Suppressor macrophage (primary cell): ENCODE measurements at places on chromosomes 11 and 22.

- DNase-seq, result no peak
Observed at GRCh38 chr11:108468478-108468864, 1.1 kb upstream of the C11orf65 start.

GRCh38 chr22:39275814-39276439, 31.1 kb upstream of the PDGFB start:
- DNase-seq, result no peak

DNA sequence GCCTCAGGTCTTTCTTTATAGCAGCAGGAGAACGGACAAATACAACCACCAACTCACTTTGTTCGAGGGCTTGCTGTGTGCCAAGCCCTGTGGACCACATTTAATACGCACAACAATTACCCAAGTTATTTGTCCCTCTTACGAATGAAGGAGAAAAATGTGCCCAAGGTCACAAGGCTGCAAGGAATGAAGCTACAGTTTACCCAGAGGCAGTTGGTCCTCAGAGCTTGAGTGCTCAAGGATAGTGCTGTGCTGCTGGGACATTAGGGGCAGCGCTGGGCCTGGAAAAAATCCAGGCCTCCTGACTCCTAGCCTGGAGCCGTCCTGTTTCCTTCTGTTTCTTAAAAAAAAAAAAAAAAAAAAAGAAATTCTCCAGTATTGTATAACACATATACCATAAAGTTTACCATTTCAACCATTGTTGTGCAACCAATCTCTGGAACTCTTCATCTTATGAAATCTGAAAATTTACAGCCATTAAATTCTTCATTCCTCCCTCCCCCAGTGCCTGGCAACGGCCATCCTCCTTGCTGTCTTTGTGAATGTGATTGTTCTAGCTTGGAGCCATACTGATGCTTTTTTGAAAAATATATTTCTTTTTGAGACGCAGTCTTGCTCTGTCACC, 1.0 kb upstream of the C11orf86 start:
- no peak for DNase-seq

GRCh38 chr22:22910272-22911240, 22.9 kb downstream of the IGLL5 start:
- no peak for DNase-seq

DNA sequence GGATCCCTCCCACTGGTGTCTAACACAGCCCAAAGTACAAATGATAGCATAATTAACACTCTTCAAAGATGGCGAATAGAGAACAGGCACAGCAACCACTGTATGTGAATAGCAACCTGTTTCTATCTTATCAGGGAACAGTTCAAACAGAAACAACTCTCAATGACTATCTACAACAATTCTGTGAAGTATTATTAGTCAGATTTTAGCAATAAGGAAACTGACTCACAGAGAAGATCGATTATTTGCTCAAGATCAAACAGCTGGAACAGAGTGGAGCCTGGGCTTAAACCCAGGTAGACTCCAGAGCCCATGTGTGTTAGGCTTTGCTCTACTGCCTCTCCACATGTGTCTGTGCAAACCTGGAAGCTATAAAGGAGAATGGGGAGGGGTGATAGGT, 88.7 kb downstream of the C11orf58 start:
- no peak for DNase-seq

DNA sequence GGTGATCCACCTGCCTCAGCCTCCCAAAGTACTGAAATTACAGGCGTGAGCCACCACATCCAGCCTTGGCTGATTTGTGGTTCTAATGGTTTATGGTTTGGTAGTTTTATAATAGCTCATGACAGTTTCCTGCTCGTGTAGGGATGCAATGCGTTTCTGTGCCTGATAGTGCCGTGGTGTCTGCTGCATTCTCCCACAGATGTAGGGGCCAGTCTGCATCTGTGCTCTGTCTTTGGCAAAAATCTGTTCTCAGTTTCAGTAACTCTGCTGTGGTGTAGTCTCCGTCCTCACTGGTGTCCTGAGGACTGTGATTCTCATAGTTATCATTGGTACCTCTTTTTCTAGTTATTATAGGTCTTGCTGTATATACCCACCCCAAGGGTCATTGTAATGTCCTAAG, 16.3 kb downstream of the ST14 start:
- DNase-seq, result no peak

GRCh38 chr11:102196816-102197215, 86.6 kb downstream of the YAP1 start:
- DNase-seq, result no peak

- DNase-seq, result no peak
Observed at GRCh38 chr11:103528596-103528995, 419.4 kb downstream of the DYNC2H1 start.

GRCh38 chr11:110295531-110296225, 736 bp downstream of the RDX start:
- DNase-seq, result peak; percentile 68

- peak; percentile 89 for DNase-seq
Observed at GRCh38 chr11:93740730-93741093, 583 bp downstream of the TAF1D start.

DNA sequence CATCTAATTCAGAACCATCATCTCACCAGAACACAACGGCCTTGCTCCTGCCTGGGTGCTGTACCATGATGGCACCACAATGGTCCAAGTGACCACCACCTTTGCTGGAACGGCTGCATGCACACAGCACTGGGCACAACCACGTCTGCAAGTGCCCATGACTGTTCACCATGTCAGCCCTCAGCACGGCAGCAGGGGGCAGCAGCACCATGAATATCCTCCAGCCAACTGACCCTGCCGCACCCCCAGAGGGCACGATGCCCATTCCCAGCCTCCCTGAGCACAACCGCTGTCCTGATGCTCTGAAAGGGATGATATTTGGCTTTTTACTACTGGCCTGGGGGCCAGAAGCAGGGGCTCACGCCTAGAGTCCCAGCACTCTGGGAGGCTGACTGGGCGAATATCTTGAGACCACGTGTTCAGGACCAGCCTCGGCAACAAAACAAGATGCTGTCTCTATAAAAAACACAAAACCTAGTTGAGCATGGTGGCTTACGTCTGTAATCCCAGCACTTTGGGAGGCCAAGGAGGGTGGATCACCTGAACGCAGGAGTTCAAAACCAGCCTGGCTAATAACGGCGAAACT, 25.7 kb downstream of the DRD4 start:
- DNase-seq, result peak; percentile 65
